HCT116 (cell line): ENCODE measurements at places on chromosomes 6 and 20. TPM values are rescaled to one million over a fixed set of nuclear protein-coding genes. Genes with fewer than 3 reads are reported as not detected.

Gene UNC5CL
- total RNA-seq, result 2.2 TPM

Gene SH3BGRL2
- total RNA-seq, result 5.2 TPM

Gene ZBTB22
- 11.7 TPM for total RNA-seq

Gene TRIM10
- 0.98 TPM for total RNA-seq

Gene PTCRA
- total RNA-seq, result not detected

Gene SAMD10
- 4.2 TPM for total RNA-seq

Gene SMOC2
- 0.42 TPM for total RNA-seq

Gene ZC2HC1B
- total RNA-seq, result not detected

Gene SPTLC3
- total RNA-seq, result not detected

Gene SLC32A1
- not detected for total RNA-seq

Gene GABRR2
- total RNA-seq, result 0.57 TPM

Gene E2F1
- total RNA-seq, result 30.9 TPM

Gene PRICKLE4
- 2.9 TPM for total RNA-seq

DNA sequence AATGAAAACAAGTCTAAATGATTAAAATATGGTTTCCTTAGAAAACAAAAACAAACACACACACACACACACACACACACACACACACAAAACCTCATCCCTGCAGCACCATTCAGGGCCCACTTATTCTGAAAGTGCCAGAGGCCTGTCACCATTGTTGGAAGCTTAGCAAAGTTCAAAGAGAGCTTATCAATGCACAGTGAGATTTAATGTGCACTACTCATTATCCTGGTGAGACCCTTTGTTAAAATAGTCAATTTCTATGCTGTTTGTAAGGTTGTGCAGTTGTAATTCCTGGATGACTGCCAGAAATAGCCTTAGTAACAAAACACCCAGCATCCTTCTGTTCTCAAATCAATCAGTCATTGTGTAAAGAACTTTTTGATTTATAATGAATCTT is 482.9 kb downstream of the GRIK2 start:
- DNase-seq, result no peak

DNA sequence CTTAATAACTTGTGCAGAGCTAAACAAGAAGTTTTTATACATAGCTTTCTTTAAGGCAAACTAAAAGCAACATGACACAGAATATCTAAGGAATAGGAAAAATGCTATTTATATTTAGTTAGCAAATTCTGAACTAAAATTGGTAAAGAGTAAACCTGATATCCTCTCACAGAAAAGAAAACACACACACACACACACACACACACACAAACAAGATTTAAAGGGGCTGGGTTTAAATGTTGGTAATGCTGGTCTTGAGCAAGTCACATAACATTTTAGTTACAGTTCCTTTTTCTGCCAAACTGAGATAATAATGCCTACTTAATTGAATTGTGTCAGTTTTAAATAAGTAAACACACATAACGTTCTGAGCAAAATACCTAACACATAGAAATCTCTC is 1.6 kb downstream of the TRDN start:
- no peak for DNase-seq

DNA sequence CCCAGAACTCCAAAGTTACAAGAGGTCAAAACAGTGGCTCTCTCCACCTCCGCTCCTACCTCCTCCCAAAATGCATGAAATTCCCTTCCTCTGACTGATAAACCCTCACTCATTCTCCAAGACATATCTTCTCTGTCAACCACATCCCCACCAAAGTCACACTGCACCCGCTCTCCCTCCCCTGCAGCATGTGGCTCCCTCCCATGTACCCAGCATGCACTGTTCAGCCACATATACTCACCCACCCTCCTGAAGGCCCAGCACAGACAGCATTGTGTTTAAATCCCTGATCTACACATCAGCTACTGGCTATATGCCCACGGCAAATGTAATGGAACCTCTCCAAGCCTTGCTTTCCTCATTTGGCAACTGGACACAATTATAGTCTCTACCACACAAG is 5.5 kb upstream of the POU5F1 start:
- no peak for DNase-seq

DNA sequence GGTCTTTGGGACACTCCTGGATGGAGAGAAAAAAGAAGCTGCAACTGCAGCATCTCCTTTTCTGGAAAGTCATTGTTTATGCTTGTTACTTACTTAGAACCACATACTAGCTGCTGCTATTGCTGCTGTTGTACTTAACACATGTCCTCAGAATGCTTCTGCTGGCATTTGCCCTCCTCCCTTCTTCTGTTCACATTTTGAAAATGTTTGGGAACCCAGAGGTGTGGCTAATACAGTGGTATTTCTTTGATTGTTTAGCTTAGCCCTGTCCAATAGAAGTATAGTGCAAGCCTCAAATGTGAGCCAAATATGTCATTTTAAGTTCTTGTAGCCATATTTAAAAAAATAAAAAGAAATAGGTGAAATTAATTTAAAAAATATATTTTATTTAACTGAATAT is 8.4 kb downstream of the DTD1 start:
- no peak for DNase-seq

DNA sequence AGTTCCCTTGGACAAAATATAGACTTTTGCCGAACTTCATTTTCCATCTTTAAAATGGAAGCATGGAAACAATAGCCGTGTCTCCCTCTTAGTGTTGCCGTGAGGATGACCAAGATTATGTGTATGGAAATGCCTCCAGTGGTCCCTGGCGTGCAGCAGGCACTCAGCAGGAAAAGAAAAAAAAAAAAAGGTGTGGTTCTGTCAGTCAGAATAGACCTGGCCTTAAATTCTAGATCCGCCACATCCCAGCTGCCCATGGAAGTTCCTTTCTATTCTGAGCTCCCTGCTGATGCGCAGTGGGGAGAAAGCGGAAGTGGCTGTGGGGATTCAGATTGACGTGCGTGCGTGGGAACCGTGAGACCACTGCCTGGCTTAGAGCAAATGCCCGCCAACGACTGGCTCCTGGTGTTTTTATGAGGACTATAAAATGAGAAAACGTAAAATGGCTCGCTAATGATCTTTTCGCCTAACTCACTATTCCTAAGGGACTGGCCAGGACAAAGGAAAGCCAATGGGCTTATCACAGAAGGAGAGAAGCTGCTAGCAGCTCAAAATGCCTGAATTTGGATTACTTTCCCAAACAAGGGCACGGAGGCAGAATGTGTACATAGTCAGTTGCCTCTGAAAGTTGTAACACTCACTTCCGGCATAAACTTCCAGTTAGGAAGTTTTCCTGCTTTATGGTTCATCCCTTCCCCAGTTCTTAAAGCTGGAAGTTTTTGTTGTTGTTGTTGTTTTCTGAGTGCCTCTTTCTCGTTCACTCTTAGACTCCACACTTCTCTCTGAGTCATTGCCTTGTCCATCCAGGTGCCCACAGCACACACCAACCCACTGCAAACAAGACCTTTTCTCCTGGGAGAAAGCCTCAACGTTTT is 11.4 kb upstream of the PDE10A start:
- no peak for DNase-seq

- no peak for DNase-seq
Measured at GRCh38 chr20:12055161-12055560, 137.5 kb downstream of the BTBD3 start.

DNA sequence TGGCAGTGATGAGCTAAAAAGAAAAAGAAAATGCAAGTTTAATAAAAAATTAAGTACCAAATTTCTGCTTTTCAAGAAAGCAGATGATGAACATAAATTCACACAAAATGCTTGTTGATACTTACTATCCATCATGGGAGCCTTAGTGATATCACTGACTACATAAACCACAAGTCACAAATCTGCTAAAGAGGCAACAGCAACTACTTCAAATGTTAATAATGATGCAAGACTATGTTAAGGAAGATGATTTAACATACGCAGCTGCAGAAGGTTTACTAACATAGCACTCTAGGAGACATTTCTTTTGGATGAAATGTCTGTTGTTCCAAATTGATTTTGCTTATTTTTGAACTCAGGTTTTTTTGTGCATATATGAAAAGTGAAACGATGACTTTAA is 18.6 kb downstream of the FYN start:
- no peak for DNase-seq

GRCh38 chr20:37266940-37267666 is 5.5 kb upstream of the GHRH start:
- no peak for DNase-seq

- no peak for DNase-seq
Measured at GRCh38 chr20:59205044-59205443, 41.4 kb downstream of the ZNF831 start.

GRCh38 chr6:13308332-13308731 is 20.0 kb downstream of the TBC1D7 start:
- no peak for DNase-seq

- DNase-seq, result no peak
Measured at GRCh38 chr6:11204005-11204399, 28.5 kb downstream of the NEDD9 start.

- peak; percentile 79 for DNase-seq
Measured at GRCh38 chr20:32017711-32018251, 7.5 kb downstream of the CCM2L start.

DNA sequence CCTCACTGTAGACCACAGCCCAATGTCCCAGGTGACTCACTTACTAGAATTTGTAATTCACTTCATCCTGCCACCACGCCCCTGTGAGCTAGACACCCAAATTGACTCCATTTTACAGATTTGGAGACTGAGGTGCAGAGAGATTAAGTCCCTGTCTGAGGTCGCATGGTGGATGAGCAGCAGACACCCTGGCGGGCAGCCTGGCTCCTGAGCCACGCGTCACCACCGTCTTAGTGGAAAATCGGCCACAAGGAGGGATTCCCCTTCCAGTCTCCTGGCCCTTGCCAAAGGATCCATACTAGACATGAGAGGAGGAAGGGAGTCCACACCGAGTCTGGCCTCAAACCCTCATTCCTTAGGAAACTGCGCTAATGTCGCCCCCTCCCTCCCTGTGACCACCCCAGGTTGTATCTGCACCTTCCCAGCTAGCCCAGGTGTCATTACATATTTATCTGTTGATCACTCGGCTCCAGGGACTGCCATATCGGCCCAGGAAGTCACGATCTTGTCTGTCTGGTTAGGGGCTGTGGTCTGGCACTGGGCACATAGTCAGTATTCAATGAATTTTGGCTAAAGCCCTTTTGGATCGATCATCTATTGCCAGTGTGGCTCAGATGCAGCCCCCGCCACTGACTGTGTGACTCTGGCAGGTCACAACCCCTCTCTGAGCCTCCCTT is 25.7 kb upstream of the PTGIS start:
- no peak for DNase-seq
